ENCODE measurements at places on chromosomes 11 and 22.
A peak's percentile ranks its signal among the peaks of the same experiment; 100 is the strongest.

DNA sequence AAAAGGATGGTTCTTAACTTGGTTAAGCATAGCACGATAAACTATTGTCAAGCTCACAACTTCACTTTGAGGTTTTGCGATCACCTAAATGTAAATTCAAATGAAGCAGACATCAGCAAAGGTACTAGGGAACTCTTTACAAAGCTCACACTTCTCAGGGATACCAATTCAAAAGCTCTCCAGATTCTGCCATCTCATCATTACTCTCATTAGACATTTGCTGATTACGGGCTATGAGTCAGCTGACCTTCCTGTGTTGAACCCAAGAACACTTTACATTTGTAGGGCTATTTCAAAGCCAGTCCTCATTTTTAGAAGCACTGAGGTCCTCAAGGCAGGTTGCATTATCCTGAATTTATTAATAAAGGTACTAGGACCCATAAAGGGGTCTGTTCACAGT is 28.4 kb upstream of the IZUMO1R start:
- DNase-seq = no peak

DNA sequence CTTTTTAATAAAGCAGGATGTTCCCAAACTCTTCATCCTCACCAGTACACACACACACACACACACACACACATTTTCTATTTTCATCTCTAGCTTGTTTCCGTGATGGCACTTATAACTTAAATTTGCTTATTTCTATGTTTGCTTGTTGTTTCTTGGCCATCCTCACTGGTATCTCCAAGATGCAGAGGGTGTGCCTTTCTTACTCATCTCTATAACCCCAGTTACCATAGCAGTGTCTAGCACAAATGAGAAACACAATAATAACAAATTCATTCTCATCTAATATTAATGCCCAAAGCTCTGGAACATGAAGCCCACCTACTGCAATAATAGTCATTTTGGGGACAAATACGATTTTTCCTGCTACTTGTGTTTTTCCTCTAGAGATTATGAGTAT is 156.3 kb downstream of the GRM5 start:
- DNase-seq = no peak

DNA sequence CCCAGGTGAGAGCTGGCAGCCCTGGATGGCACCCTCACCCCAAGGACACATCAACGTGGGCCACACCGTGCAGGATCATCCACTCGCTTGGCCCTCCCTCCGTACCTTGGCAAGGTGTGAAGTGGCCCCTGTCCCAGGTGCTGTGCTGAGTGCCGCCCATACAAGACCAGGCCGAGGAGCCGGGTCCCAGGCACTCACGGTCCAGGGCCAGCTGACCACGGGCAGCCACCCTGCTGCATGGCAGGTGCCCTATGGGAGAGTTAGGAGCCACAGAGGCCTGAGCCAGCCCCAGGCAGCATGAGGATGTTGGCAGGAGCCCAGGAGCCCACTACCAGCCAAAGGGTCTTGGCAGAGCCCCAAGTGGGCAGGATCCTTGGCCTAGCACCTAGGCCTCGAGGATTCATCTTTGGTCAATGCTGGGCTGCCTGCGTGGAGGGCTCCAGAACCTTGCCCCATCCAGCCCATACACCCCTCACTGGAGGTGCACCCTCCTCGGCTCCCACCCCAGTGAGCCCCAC is 19.6 kb downstream of the RTN4R start:
- DNase-seq = no peak

DNA sequence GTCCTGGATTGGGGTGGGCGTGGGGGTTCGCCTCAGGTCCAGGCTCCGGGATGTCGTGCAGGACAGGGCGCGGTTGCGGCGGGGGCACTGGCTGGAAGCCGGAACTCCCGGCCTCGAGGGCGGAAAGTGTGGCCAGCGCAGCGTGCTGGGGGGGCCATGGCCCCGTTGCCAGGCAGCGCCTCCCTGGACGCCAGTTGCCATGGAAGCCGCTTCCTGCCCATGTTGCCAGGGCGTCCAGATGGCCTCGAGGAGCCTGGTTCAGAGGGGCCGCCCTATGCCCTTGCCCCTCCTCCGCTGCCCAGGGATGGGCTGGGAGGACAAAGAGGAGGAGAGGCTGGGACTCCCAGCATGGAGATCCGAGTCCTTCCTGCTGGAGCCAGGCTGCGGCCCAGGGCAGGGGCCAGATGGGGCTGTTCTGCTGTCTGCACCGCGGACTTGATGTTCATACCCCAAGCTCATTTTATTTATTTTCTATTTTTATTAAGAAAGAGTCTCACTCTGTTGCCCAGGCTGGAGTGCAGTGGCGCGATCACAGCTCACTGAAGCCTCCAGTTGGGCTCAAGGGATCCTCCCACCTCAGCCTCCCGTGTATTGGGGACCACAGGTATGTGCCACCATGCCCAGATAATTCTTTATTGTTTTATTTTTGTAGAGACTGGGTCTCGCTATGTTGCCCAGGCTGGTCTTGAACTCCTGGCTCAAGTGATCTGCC is 4.6 kb upstream of the CCDC188 start:
- no peak for DNase-seq

- no peak for DNase-seq
These were observed 193.4 kb upstream of the BLID start for GRCh38 chr11:122309262-122309925.

DNA sequence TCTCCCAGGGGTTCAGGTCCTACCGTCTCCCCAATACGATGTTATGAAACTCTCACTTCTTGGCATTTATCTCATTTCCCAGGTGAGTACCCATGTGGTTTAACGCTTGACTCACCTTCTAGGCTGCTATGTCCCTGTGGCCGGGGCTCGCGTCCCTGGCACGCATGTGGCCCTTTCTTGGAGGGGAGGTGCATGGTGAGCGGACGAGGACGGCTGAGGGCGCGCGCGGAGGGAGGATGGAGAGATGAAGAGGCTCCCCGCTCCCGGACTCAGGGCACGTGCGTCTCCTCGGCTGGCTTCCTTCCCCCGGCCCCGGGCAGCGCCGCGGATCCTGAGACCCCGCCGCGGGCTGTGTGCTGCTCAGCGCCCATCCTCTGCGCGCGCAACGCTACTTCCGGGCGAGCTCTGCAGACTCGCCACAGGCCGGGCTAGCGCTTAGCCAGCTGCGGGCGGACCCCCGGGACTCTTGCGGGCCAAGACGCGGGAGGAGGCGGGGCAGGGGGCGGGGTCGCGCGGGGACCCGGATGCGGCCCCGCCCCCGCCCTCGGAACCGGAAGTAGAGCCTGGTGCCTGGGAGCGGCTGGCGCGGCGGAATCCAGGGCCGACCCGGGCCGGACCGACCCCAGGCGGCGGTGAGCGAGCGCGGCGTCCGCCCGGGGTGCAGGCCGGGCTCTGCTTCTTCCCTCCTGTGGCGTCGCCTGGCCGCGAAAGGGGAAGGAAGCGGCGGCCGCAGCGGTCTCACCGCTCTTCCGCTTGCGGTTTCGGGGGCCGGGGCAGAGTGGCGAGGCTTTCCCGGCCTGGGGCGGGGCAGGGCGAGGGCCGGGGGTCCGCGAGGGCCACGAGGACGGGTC is at the start of gene CTTN:
CTTN (plus strand) TSS at position 547 of the 851 bp plus-strand sequence. CDS start 8,769 bp downstream, outside the sequence.
- peak; percentile 92 for DNase-seq

DNA sequence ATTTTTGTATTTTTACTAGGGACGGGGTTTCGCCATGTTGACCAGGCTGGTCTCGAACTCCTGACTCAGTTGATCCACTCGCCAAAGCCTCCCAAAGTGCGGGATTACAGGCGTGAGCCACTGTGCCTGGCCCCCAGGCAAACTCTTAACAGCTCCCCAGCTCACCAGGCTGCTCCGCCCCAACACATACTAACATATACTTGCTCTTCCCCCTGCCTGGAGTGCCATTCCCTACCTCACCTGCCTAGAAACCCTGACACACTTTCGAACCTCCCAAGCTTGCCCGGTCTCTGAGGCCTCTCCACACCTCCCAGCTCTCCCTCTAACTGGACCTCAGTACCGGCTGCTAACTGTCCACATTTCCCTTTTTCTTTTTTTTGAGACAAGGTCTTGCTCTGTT is 8.5 kb downstream of the MAP4K2 start:
- no peak for DNase-seq

DNA sequence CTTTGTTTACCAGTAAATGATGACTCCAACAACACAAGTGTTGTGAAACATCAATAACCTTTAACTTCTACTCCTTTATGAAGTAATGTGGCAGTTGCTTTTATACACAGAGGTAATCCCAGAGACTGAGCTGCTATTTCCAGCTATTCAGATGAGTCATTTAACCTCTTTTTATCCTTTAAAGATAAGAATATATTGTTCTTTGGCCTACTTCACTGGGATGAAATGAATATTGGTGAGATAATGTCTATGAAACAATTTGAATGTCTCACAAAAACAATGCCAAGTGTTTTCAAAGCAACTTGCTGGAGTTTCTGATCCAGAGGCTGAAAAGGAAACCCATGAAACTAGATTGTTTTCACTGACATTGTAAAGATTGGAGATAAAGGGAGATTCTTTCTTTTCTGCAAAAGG is 564.4 kb upstream of the LUZP2 start:
- DNase-seq = no peak

- no peak for DNase-seq
These were observed 6.5 kb downstream of the MMP1 start for GRCh38 chr11:102791271-102792036.

- peak; percentile 50 for DNase-seq
These were observed 979 bp downstream of the SMIM38 start for GRCh38 chr11:69156673-69157155.

DNA sequence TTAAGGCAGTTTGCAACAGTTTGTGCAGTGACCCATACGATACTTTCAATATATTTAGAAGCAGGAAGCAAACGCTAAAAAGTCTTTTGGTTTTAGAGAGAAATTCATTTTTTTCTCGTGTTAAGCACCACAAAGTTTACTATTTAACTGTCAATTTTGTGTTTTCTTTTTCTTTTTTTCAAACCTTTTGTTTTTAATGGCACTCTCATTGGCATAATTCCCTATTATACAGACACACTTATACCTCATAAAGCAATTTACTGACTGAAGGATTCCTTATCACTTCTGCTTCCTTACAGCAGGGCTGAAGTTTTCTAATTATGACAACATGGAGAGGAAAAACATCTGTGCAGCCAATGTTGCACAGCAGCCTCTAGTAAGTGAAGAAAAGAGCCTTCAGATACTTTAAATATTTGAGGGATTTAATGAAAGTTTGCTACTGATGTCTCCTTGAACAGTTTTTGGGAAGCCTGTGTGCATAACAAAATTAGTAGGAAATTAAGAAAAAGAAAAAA is 2191.2 kb downstream of the LRRC4C start:
- no peak for DNase-seq

DNA sequence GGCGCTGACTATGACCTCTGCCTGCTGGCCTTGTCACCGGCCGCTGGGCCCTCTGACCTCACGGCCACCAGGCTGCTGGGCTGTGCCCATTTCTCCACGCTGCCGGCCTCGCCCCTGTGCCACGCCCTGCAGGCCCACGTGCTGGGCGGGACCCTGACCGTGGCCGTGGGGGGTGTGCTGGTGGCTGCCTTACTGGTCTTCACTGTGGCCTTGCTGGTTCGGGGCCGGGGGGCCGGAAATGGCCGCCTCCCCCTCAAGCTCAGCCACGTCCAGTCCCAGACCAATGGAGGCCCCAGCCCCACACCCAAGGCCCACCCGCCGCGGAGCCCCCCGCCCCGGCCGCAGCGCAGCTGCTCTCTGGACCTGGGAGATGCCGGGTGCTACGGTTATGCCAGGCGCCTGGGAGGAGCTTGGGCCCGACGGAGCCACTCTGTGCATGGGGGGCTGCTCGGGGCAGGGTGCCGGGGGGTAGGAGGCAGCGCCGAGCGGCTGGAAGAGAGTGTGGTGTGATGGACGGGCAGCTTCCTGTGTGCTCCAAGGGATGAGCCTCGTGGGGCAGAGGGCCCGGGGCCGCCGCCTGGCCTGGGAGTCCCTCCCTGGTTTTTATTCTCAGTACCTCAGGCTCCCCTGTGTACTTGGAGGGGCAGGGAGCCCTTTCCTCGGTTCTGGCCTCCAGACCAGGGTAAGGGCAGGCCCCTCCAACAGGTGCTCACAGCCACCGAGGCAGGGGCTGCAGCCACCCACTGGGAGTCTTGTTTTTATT is 3.0 kb downstream of the LRFN4 start:
- DNase-seq = no peak

DNA sequence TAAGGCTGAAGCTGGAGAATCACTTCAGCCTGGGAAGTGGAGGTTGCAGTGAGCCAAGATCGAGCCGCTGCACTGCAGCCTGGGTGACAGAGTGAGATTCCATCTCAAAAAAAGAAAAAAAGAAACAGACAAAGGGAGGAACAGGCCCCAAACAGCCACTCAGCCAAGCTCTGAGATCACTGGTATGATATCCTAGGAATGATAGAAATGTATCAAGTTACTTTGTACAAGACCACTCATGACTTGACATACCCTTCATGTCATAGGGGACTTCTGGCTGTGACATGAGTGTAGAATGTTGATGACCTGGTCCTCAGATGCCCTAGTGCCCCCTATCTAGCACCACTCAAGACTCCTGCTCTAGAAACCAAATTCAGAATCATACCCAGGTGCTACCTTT is 216.5 kb downstream of the NAV2 start:
- no peak for DNase-seq

- no peak for DNase-seq
These were observed 20.7 kb downstream of the RPUSD4 start for GRCh38 chr11:126190792-126191191.

GRCh38 chr11:121696931-121697670 is 244.3 kb upstream of the SORL1-AS1 start:
- no peak for DNase-seq

DNA sequence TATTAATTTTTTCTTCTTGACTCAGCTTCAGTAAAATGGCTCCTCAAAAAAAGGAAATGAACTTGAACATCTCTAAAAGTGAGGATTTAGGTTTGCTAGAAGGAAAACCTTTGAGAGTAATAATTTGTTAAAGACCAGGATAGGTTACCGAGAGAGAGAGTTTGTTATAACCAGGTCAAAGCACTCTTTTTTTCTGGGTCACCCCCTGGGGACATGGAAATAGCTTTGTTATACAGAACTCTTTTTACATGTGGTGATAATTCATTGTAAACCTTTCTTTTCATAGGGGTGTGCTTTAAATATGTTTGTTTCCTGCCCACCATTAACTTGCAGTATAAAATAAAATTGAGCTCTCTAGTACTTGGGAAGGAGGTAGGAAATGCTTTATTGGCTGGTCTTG is 47.7 kb downstream of the DNAJC24 start:
- DNase-seq = no peak

DNA sequence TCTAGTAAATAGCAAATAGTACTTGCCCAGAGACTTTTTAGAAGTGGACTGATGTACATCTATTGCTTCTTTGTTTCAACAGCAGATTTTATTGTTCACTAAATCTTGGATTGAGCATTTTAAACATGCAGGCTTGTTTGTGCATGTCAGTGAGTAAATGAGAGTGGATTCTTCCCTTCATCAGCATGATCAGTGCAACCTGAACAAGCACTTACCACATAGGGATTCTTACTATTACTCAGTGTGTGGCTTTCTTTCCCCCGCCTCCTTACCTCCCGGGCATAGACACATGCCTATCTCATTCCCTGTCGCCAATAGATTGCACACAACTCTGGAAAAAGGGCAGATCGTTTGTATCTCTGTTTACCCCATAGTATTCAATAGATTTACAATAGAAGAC is 197.5 kb downstream of the C11orf87 start:
- no peak for DNase-seq
